B cell (primary cell): ENCODE measurements at places on chromosomes 2 and 18. TPM values are rescaled to one million over a fixed set of nuclear protein-coding genes. Genes with fewer than 3 reads are reported as not detected.

CCDC74B gene
- 0.95 and 1.4 TPM in 2 replicates for total RNA-seq

DNA sequence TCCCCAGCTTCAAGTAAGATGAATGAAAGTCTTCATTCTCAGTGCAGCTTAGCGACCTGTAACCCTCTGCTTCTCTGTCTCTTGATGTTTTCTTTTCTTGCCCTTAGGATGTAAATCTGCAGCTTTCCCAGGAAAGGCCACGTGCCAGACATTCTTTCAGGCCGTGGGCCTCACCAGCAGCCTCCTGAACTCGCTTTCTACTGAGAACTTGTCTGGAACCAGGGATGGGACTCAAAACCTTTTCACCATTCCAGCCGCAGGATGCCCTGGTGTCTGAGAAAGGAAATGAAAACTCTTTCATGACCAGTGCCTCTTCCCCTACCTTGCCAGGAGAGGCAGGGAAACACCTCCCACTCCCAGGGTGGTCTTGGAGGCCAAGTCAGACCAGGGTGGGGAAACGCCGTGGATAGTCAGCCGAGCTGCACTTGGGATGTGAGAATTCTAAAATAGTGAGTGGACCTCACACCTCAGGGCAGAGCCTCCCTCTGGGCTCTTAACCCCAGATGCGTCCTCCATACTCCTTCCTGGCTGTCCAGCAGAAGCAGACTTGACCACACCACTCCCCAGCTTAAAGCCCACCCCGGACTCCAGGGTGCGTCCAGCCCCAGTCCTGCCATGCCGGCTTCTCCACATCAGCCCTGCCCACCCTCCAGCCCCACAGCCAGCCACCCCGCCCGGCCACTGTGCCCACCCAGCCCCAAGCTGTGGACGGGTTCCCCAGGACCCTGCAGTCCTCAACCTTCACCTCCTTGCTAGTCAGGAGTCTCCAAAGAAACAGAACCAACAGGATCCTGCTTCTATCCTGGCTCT is 115.5 kb downstream of the TWIST2 start:
- DNase-seq: no peak

GRCh38 chr2:235611349-235611748 is 117.5 kb downstream of the AGAP1 start:
- no peak for DNase-seq

C2orf66 gene
- not detected in 2 replicates for total RNA-seq

PID1 gene
- 0.46 TPM in 1 of 2 replicates, not detected in the other for total RNA-seq

GRCh38 chr2:25312958-25313710 is 28.6 kb downstream of the DNMT3A start:
- DNase-seq: no peak

AKAIN1 gene
- not detected in 2 replicates for total RNA-seq

DNA sequence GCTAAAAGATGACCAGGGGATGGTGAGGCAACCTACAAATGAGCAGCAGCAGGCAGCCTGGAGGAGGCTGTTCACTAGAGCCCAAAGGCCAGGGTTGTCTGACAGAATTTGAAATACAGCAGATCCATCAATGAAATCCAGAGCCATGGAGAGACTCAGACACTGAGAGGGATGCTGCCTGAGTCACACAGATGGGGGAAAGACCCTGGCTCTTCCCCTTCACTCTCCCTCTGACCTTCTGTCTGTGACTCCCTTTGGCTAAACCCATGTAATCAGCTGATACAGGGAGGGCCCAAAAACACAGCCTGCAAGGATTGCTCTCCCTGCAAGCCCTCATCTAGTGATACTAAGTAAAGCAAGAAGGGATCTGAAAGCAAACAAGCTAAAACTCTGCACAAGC is 166.5 kb upstream of the SPOPL start:
- DNase-seq: no peak

- no peak for DNase-seq
Observed at GRCh38 chr2:6881046-6881445, 3.5 kb downstream of the RSAD2 start.

AGXT gene
- not detected in 2 replicates for total RNA-seq

C2orf80 gene
- not detected in 2 replicates for total RNA-seq

CYB5A gene
- 46.4 and 46.9 TPM in 2 replicates for total RNA-seq

GRCh38 chr2:103335403-103335802 is 573.6 kb downstream of the TMEM182 start:
- no peak for DNase-seq

GRCh38 chr18:78080081-78080480 is 830.4 kb downstream of the GALR1 start:
- no peak for DNase-seq

ALPI gene
- not detected in 2 replicates for total RNA-seq

- no peak for DNase-seq
Observed at GRCh38 chr2:75500633-75501032, 60.1 kb downstream of the EVA1A start.

DNA sequence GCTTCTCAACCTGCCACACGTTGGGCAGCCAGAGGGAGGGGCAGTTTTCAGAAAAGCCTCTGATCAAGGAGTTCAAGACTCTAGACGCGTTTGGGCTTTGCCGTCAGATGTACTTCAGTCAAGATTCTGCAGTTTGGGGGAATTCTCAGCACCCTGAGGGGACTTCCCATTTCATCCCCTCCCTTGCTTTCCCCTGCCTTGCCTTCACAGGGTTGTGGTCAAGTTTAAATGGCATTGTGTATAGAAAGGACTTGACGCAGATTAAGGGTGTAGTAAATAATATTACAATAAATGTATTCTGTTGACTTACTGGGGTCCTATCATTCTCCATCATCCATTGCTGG is 198.3 kb upstream of the NABP1 start:
- DNase-seq: no peak

GRCh38 chr2:102154364-102154763 is 11.8 kb downstream of the IL1R1 start:
- DNase-seq: no peak

DNA sequence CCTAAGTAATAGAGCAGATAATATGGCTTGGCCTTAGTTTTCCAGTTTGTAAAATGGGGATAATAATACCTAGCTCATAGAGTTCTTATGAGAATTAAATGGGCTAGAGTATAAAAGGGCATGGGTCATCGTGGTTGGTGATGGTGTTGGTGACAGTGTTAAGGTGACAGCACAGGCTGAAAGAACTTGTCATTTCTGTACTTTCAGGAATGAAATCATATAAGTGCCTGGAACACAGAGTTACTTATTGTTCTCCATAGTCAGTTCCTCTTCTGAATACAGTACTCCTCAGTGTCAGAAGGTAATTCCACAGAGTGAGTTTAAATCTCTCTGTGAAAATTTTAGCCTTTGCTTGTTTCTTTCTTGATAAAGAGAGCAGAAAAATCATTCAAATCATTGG is 42.4 kb downstream of the KIF5C start:
- DNase-seq: no peak

- peak; percentile 52 for DNase-seq
Observed at GRCh38 chr2:230902180-230902899, 22.7 kb downstream of the GPR55 start.

DNA sequence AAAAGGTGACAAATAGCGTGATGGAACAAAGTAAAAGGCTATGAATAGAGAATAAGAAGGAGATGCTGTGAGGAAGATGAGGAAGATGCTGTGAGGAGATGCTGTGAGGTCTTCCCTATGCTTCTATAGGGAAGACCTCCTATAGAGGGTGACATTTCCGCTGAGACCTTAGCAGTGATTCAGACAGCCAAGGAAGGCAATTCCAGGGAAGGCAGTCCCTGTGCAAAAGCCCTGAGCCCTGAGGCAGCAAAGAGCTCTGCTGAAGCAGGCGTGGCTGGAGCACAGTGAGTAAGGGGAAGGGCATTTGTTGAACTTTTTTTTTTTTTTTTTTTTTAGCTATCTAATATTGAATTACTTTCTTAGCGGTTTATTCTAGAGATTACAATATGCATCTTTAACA is 142.7 kb upstream of the FOSL2 start:
- DNase-seq: no peak

DNA sequence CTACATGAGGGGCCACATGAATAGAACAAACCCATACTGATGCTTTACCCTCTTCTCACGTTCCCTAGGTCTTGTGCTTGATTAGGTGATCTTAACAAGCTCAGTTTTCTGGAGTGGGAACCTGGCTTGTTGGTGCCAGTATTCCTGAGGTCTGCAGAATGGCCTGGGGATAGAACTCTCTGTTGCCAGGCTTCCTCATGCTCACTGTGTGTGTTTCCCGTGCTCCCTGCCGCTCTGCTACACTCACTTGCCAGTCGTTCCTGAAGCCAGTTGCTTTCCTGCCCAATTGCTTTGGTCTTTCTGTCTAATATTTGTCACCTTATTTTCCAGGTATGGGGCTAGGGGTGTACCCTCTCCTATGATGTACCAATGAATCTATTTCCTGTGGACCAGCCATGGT is 2111.5 kb upstream of the PIK3C3 start:
- DNase-seq: no peak

- DNase-seq: no peak
Observed at GRCh38 chr18:60656553-60656952, 284.0 kb upstream of the MC4R start.

GRCh38 chr18:24631243-24632025 is 171.0 kb downstream of the HRH4 start:
- DNase-seq: no peak
